ENCODE measurements at places on chromosomes 5 and 9. TPM values are rescaled to one million over a fixed set of nuclear protein-coding genes. Genes with fewer than 3 reads are reported as not detected.
A peak's percentile ranks its signal among the peaks of the same experiment; 100 is the strongest.

Gene NMUR2
- total RNA-seq: not detected

Gene NR5A1
- total RNA-seq: not detected

Gene IL13
- not detected for total RNA-seq

Gene RAD17
- total RNA-seq: 8.5 TPM

Gene ACTL7B
- total RNA-seq: not detected

Gene LMX1B
- not detected for total RNA-seq

Gene IL4
- not detected for total RNA-seq

Gene PCDHAC2
- 0.17 TPM for total RNA-seq

Gene TAF11L10
- not detected for total RNA-seq

Gene GPR150
- 0.34 TPM for total RNA-seq

Gene WNT8A
- 0.12 TPM for total RNA-seq

Gene PAPPA
- 0.20 TPM for total RNA-seq

Gene CDO1
- 0.05 TPM for total RNA-seq

- no peak for DNase-seq
Observed at GRCh38 chr5:88094403-88094802, 174.2 kb downstream of the TMEM161B start.

- DNase-seq: no peak
Observed at GRCh38 chr5:73435759-73436534, 12.6 kb downstream of the FOXD1 start.

DNA sequence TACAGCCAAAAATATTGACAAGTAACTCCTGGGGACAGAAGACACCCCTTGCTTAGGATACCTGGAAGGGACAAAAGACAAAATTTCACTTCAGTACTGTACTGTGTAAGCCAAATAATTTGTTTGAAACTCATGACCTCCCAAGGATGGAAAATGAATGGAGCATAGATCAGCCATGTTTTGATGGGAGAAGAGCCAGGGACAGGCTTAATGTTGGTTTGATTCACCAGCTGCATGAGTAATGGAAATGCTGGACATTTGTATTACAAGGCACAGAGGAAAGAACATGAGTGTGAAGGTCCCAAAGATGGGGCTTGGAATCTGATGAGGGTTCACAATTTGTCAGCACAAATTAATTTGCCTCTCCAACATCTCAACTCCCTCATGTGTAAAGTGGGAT is 122.8 kb downstream of the ENC1 start:
- peak; percentile 82 for DNase-seq

GRCh38 chr9:86503314-86503713 is 149.1 kb upstream of the TUT7 start:
- no peak for DNase-seq

DNA sequence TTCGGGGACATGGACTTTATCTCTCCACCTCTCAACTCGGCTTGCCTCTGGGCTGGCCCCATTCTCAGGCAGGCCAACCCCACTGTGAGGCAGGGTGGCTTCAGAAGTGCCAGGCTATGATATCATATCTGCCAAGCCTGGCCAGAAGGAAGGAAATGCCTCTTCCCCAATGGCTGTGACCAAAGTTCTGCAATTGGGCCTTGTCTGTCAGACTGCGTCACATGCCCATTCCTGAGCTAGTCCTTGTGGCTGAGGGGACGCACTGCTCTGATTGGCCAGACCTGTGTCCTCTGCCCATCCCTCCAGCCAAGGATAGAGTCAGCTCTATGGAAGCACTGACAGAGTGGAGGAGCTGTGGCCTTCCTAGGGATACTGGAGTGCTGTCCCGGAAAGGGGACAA is 11.9 kb downstream of the SMIM23 start:
- DNase-seq: no peak

GRCh38 chr9:98520221-98520960 is 188.3 kb downstream of the GABBR2 start:
- peak; percentile 30 for DNase-seq

DNA sequence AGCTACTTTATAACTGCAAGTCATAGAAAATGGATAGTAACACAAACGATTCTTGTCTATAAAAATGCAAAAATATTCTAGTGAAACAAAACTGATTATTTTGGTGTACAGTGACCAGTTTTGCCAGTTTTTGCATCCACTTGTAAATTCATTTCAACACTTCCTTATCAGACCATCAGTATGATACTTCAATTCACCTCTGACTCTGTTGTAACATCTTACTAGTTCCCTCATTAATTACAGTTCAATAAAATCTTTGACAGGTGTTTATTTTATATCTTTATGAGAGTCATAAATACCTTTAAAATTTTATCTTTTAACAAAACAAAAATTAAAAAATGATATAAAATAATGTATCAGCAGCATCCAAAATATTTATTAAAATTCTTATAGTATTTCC is 13.1 kb upstream of the PTCH1 start:
- DNase-seq: no peak

- DNase-seq: peak; percentile 67
Observed at GRCh38 chr5:68215898-68216244, 315 bp downstream of the PIK3R1 start.

DNA sequence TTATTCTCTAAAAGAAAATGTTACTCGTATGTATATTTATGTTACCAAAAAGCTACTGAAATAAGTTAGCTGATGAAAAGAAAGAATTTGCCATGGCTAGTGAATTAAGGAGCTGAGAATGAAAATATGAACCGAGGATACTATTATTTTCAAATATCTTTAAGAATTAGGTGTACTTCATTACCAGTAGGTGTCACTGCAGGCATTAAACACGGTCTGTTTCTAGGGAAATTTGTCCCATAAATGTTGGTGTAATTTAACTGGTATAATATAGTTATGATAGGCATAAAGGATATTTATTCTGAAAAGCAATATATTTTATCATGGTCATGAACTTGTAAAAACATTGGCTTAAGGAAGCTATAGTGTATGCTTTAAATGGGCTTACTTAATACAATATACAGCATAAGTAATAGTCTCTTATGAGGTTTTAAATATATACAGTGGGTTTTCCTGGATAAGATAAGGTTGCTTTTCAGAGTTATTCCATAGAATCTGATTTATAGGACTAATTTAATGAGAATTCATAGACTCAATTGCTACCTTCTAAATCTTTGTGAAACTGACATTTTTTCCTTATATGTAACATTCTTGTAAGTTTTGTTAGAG is 72.4 kb upstream of the MPDZ start:
- peak; percentile 50 for DNase-seq

DNA sequence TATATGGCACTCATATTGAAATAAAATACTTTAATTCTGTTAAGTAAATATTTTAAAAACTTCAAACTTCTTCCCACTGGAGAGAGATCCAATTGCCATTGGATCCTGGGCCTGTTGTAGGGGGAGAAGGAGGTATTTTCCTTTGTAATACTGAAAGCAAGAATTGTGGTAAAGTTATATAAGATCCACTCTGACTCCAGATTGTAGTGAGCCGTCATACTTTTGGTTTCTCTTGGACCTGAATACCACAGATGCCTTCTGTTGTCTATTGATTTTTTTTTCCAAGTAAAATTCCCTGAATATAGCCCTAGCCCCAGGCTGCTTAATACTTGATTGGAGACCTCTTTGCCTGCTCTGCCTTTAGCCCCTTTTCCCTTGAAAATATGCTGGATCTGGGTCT is 86.9 kb downstream of the ATG10 start:
- DNase-seq: no peak

DNA sequence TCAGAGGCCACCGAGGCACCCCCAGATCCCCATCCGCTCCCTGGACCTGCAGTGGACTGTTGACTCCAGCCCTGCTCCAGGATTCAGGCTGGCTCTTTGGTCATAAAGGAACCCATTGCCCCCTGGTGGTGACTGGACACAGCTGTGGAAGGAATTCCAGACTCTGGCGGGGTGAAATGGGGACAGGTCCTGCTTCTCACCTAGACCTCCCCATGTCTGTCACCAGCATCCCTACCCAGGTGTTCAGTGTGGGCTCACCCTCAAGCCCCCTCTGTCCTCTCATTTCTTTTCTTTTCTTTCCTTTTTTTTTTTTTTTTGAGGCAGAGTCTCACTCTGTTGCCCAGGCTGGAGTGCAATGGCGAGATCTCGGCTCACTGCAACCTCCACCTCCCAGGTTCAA is 25.5 kb upstream of the STXBP1 start:
- peak; percentile 84 for DNase-seq

- no peak for DNase-seq
Observed at GRCh38 chr5:14869668-14870164, 1.9 kb downstream of the ANKH start.

- no peak for DNase-seq
Observed at GRCh38 chr5:167785901-167786300, 505.5 kb upstream of the WWC1 start.

- DNase-seq: peak; percentile 61
Observed at GRCh38 chr5:56269216-56269927, 36.2 kb upstream of the ANKRD55 start.

DNA sequence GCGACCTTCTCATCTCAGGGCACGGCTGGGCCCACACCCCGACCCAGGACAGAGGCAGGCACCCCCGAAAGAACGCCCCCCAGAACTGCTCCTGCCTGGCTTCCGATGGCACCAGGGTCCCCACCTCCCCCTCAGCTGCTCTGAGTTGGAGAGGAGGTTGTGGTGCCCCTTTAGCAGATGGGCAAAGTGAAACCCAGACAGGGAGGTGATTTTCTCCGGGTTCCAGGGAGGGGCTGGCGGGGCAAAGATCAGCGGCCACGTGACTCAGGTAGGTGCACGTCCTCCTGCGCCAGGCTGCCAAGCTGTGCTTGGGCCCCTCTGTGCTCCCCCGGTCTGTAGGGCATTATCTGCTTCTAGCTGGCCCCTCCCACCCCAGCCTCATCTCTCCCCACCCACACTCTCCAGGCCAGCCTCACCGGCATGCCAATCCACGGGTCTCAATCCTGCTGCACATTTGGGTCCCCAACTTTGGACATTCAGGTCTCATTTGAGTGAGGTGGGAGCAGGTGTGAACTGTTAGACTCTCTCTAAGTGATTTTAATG is 85.1 kb upstream of the RAPGEF1 start:
- DNase-seq: no peak

GRCh38 chr5:159061179-159061796 is 38.4 kb downstream of the EBF1 start:
- DNase-seq: peak; percentile 61

DNA sequence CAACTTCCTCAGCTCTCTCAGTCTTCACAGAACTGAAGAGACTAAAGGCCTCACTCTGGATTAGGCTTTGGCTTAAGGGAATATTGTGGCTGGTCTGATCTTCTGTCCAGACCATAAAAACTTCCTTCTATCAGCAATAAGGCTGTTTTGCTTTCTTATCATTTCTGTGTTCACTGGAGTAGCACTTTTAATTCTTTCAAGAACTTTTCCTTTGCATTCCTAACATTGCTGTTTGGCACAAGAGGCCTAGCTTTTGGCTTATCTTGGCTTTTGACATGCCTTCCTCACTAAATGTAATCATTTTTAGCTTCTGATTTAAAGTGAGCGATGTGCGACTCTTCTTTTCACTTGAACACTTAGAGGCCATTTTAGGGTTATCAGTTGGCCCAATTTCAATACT is 88.7 kb upstream of the ACOT12 start:
- no peak for DNase-seq
